ENCODE measurements at places on chromosomes 5 and 9.
A peak's percentile ranks its signal among the peaks of the same experiment; 100 is the strongest.

- no peak for DNase-seq
These were observed 26.7 kb upstream of the AOPEP start for GRCh38 chr9:94699715-94700373.

GRCh38 chr9:82777366-82777765 lies 285.6 kb downstream of the RASEF start:
- DNase-seq: no peak

- DNase-seq: peak; percentile 77
These were observed 1.4 kb upstream of the SMIM27 start for GRCh38 chr9:32550562-32551275.

DNA sequence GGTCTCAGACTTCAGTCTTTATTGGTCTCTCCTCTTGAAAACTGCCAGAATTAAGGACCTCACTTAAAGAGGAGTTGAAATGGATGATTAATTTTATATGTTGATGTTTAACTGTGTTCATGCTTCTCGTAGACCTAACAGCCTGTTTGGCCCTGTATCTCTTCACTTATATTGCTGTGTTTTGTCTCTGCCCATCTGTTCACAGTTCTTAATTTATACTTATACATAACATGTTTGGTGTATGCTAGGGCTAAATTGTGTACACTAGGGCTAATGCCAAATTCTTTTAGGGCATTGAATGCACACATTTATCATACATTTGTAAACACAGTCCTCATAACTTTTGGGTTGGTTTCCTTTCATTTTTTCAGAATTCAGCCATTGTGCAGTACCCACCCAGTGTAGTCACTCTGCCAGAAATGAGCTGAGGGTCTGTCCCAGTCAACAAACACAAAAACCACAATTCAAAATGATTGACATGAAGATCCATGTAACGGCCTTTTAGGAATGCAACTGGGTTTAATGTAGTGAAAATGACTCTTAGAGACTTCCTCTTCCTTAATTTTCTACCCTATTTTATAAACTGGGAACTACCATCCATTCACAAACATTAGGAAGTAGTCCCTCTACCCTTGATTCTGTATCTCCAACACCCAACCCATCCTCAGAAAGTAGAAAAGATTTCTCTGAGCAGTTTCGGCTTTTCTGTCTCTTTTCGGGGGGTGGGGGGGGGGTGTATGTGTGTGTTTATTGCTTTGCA lies 668.8 kb upstream of the KLF4 start:
- no peak for DNase-seq

DNA sequence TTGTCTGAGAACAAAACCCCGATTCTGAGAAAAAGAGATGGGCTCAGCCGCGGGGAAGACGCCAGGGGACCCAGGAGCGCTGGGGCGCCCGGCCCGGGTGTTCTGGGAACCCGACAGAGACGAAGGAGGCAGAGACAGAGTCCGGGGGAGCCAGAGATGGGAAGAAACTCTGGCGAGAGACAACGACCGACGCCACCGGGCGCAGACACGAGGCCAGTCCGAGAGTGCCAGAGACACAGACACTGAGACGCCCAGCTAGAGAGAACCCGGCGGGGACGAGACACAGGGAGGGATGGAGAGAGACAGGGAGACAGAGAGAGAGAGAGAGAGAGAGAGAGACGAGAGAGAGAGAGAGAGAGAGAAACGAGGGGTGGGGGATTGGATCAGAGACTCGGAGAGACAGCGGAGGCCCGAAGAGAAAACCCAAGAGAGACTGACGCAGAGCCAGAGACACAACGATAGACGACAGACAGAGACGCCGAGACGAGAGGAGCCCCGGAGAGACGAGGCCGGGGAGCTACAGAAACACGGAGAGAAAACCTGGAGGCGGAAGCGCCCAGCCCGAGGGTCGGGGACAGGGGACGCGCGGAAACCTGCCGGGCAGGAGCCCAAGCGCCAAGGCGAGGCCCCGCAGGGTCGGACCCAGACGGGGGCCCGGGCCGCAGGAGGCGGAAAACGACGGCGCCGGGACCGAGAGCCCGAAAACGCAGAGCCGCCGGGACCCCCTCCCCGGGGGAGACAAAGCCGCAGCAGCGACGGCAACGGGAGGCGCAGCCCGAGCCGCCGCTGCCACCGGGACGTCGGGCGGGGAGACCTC lies 3.3 kb downstream of the NR5A1 start:
- no peak for DNase-seq

Data from caudate nucleus (tissue), 63 donors.